Stimulated activated naive CD8-positive, alpha-beta T cell treated with anti-CD3 and anti-CD28 coated beads, Interleukin-15, Interleukin-2, amounts not matched to agents 100 U/mL and 50 U/mL, for 24 hours (primary cell): ENCODE measurements at places on chromosomes 2 and 18.

- no peak for DNase-seq
These were observed 61.7 kb downstream of the PRKCE start for GRCh38 chr2:45713136-45713535.

- no peak for DNase-seq
These were observed 39.8 kb upstream of the CDKL4 start for GRCh38 chr2:39283561-39283960.

DNA sequence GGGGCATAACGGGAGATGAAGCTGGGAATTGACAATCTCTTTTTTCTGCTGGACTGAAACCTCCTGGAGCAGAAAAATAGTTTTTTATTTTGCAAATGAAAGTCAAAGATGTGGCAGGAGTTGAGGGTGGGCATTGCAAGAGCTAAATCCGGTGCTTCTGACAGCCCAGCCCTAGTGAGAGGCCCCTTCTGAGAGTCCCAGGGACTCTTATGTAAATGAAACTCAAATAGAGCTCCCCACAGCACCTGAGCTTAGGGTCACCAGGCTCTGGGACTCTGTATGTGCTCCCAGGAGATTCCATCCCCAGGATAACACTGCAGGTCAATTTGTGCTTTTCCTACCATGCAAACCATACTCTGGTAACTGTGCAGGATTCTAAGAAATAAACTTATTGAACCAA lies 192.8 kb downstream of the ANKRD30B start:
- no peak for DNase-seq

- no peak for DNase-seq
These were observed 183.9 kb upstream of the ETAA1 start for GRCh38 chr2:67213270-67213670.

GRCh38 chr2:236942554-236942953 lies 143.1 kb upstream of the COPS8 start:
- DNase-seq, result no peak

GRCh38 chr2:107635883-107636282 lies 190.8 kb upstream of the RGPD4 start:
- no peak for DNase-seq

GRCh38 chr2:152415231-152415642 lies 80.3 kb downstream of the FMNL2 start:
- peak; percentile 10 for DNase-seq
